ENCODE measurements at places on chromosomes 12 and 14.

GRCh38 chr12:1838205-1838993, 18.0 kb downstream of the LRTM2 start:
- no peak for DNase-seq

GRCh38 chr12:95411466-95411865, 62.5 kb upstream of the METAP2 start:
- DNase-seq = no peak

- DNase-seq = no peak
Measured at GRCh38 chr14:79442786-79443185, 768.5 kb downstream of the DIO2 start.

GRCh38 chr12:114984634-114985061, 300.7 kb upstream of the TBX3 start:
- DNase-seq = no peak

DNA sequence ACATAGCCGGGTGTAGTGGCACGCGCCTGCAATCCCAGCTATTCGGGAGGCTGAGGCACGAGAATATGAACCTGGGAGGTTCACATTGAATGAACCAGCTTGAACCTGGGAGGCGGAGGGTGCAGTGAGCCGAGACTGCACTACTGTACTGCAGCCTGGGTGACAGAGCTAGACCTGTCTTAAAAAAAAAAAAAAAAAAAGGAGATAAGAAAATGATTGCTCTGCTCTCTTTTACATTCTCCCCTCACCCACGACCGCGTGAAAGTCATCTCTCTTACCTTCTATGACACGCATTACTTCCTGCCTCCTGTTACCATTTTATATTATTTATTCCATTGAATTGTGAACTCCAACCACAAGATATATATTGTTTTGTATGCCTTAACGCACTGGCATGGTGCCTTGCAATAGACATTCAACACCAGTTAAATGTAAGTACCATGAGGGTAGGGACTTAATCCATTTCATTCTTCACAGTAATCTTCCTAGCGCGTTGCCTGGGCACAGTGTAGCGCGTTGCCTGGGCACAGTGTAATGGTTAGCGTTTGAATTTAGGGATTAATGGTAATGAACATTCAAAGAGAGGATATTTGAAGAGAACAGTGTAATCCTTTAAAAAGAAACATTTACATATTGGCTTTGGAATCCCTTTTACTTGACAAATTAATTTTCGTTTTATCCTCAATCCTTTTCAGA, 2.7 kb downstream of the RAP1B start:
- DNase-seq = no peak

DNA sequence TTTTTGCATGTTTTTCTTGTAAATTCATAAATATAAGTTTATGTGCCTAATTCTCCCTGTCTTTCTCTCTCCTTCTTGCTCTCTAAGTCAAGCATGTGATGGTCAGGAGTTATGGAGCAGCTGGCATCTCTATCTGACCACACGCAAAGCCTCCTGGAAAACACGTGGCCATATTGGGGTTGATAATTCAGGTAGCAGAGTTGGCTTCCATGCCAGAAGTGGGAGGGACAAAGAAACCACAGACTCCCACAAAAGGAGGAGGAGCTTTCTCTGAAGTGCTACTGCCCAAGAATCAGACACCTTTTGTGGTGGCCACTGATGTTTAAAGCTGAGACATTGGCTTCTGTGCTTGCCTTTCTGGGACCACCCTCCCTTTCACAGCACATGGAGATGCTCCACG, 517.6 kb upstream of the TMEM132C start:
- DNase-seq = no peak

DNA sequence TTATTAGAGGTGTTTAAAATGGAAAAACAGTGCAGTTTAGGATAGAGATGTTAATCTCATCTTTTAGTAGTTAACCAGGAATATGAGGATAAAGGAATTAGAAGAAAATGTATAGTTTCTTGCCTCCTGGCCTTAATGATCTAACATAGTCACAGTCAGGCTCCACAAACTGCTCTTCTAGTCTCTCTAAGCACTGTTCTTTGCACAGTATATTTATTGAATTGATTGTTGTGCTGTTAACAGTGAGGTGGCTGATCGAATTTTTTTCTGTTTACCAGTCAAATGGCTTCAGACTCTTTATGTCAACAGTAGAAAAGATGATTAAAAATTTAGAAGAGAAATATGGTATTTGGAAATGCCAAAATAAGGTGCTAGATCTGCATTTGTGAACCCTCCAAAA, 37.8 kb downstream of the ATF7IP start:
- no peak for DNase-seq

- DNase-seq = no peak
Measured at GRCh38 chr12:105764216-105764835, 374.4 kb downstream of the NUAK1 start.

GRCh38 chr14:91313154-91313850, 68.8 kb upstream of the GPR68 start:
- DNase-seq = no peak

- DNase-seq = no peak
Measured at GRCh38 chr12:122873540-122873939, 22.4 kb downstream of the VPS37B start.

GRCh38 chr12:117845271-117845904, 123.4 kb downstream of the KSR2 start:
- DNase-seq = no peak

- no peak for DNase-seq
Measured at GRCh38 chr12:51210690-51211395, 7.0 kb downstream of the POU6F1 start.

DNA sequence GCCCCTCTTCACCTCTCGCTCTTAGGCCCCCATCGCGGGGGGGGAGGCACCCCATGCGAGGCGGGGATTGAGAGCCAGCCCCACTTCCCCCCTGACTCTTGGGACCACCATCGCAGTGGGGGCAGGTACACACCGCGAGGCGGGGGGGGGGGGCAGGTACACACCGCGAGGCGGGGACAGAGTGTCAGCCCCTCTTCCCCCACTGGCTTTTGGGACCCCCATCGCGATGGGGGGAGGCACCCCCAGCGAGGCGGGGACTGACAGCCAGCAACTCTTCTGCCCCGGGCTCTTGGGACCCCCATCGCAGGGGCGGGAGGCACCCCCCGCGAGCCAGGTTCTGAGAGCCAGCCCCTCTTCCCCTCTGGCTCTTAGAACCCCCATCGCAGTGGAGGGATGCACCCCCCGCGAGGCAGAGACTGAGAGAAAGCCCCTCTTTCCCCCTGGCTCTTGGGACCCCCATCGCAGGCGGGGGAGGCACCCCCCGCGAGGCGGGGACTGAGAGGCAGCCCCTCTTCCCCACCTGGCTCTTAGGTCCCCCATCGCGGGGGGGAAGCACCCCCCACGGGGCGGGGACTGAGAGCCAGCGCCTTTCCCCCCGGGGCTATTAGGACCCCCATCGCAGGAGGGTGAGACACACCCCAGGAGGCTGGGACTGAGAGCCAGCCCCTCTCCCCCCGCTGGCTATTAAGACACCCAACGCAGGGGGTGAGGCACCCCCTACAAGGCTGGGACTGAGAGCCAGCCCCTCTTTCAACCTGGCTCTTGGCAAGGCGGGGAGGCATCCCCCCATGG, 196.5 kb upstream of the PZP start:
- no peak for DNase-seq

GRCh38 chr12:93178154-93178878, 199.4 kb upstream of the NUDT4 start:
- DNase-seq = no peak

DNA sequence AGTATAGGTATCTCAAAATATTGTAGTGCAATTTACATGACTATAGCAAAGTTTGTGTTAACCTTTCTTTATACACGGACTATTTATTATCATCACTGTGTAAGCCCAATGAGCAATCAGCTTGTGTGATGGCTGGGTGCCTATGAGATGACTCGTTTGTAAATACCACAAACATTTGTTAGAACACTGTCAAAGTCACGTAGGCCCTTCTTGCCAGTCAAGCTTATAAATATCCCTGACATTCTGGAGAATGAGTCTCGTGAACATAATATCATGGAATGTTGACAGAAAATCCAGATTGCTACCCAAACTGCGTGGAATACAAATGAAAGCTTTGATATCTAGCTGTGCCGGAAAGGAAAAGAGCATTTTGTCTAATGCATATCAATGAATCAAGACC, 648.3 kb upstream of the MDGA2 start:
- DNase-seq = no peak

- no peak for DNase-seq
Measured at GRCh38 chr14:59931237-59931636, 11.3 kb downstream of the LRRC9 start.

DNA sequence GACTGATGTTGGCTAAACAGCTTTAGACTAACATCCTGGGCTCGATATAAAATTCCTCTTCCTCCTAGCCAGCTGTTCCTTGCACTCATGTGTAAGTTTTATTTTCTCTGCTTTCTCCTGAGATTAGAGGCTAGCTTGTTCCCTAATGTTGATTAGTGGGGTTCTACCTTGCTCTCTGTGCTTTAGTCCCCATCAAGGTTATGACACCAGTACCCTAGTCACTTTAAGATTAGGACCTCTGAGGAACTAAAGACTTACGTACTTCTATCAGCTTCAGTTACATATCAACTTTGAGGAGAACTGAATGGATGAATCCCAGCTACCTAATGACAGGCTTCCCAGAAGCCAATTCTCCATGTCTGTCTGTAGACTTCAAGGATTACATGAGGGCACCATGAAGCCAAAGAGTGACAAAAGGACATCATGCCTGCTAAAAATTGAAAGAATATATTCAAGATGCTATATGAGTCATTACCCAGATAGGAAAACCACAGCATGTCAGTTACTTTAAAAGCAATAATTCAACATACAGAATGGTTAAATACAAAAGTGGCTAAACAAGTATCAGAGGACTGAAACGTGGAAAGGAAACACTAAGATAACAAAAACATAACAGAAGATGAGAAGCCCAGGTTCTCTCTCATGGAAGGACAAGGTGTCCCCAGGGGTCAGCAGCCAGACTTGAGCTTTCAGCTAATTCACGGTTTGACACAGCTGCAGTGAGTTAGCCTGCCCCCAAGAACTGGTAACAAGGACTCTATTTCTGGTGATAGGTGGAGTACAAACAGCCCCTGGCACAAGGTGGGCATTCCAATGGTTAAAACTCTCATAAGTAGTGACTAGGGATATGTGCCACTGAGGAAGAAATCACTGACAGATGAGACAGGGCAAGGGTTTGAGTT, 20.4 kb downstream of the ADAM20 start:
- no peak for DNase-seq

DNA sequence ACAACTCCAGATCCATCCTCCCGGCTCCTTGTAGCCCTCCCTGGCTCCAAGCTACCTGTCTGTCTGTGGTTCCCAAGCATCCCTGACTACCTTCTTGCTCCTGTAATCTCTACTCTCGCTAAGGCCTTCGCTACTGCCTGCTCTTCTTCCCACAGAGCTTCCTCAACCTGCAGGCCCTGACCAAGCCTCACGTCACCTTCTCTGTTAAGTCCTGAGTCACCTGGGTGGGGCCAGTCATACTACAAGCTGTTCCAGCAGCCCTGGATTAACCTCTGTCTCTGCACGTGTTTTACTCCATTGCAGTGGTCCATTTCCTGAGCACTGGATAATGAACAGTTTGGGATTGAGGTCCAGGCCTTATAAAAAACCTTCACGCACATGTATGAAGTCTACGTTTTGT, 770.7 kb downstream of the BCL11B start:
- no peak for DNase-seq

DNA sequence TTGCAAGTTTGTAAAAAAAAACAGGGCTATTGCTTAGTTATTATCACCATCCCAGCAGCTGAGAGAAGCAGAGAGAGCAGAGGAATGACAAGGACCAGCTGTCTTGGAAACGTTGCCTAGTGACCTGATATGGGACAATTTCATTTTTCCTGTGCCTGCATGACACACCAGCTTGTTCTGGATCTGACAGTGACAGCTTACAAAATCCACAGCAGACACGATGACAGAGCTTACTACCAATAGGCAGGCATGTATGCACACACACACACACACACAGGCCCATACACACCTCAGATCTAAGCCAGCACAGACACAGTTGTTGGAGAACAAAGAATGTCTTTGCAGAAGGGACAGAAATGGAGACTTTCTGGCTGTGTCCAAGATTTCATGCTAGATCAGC, 25.4 kb downstream of the HSPB8 start:
- DNase-seq = no peak

DNA sequence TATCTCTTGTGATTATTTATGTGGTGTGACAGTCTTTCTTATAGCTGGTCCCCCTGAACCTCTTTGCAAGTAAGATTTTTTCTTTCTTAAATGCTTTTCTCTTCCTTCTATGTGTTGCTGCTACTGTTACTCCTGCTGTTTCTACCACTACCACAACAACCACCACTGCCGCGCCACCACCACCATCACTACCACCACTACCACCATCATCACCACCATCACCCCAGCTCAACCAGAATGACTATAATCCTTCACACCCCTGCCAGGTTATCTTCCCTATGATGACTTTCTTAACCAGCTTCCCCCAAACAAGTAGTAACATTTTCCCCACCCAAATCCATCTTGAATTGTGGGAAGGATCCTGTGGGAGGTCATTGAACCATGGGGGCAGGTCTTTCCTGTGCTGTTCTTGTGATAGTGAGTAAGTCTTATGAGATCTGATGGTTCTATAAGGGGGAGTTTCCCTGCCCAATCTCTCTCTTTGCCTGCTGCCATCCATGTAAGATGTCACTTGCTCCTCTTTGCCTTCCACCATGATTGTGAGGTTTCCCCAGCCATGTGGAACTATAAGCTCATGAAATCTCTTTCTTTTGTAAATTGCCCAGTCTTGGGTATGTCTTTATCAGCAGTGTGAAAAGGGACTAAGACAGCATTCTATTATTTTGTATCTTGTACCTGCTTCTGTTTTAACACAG, 52.2 kb downstream of the CHST11 start:
- no peak for DNase-seq

DNA sequence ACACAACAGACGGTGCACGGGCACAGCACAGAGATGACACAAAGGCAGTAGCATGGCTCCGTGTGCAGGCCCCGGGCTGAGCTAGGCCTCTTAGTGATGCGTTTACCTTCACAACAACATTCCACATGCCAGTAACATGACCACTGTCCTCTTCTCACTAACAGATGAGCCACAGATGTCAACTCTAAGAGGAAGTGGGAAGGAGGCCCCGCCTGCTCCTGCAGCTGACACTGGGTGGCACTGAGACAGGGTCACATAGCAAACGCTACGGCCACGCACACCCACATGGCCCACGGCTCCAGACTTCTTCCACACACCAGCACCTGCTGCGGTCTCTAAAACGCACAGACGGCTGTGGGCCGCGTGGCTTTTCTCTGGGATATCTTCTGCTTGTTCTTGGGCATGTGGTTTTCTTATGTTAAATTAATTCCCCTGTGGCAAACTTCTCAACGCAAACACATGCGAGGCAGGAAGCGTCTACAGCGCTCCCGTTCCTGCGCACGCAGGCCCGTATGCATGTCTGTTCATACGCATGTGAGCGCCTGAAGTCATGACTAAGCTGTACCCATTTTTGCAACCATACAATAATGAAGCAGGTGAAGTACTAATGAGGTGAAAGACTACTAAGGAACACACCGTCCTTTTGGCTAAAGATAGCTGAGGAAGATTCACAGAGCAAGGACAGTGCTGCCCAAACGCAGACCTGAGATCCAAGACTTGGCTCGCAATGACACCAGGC, 26.8 kb downstream of the AMN start:
- DNase-seq = peak; percentile 78

- DNase-seq = no peak
Measured at GRCh38 chr12:99282624-99283023, 364.9 kb upstream of the GARIN6 start.

- DNase-seq = no peak
Measured at GRCh38 chr12:120116441-120116791, at the start of gene RAB35. Gene RAB35 (minus strand): TSS chr12:120116753. CDS start chr12:120116650, 103 bp downstream.
